ENCODE measurements at places on chromosomes 7 and 10.

DNA sequence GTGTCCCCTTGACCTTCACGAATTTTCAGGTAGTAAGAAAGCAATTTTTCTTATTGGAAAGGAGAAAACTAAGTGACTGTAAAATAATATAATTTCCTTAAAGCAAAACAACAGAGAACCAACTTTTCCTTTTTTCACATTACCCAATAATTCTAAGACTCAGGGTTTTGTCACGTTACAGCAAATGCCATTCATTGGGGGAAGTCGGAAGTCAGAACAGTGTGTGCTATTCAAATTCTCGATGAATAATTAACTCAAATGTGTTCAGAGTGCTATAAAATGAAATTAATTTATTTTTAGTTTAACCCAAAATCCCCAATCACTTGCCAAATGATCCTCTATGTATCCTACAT lies 40.0 kb downstream of the DIP2C start:
- DNase-seq, result no peak

GRCh38 chr7:74656441-74656836 lies 1.1 kb upstream of the GTF2I start:
- peak; percentile 22 for DNase-seq

DNA sequence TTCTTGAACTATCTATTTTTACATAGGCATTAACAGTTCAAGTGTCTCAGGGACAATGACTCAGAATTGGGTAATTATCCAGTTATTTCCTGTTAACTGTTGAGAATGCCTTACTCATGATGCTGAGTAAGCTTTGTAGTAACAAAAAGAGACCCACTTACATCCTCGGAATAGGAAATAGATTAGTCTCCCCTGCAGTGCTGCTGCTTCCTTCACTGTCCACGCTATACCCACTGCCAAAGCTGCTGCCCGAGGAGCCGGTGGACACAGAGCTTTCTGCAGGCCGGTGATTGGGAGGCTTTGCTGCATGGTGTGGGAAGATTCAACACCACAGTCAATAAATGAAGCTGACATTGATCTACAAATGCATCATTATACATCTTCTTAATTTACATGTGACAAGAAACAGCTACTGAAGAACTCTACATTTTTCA lies 357.1 kb downstream of the PCLO start:
- DNase-seq, result peak; percentile 91

DNA sequence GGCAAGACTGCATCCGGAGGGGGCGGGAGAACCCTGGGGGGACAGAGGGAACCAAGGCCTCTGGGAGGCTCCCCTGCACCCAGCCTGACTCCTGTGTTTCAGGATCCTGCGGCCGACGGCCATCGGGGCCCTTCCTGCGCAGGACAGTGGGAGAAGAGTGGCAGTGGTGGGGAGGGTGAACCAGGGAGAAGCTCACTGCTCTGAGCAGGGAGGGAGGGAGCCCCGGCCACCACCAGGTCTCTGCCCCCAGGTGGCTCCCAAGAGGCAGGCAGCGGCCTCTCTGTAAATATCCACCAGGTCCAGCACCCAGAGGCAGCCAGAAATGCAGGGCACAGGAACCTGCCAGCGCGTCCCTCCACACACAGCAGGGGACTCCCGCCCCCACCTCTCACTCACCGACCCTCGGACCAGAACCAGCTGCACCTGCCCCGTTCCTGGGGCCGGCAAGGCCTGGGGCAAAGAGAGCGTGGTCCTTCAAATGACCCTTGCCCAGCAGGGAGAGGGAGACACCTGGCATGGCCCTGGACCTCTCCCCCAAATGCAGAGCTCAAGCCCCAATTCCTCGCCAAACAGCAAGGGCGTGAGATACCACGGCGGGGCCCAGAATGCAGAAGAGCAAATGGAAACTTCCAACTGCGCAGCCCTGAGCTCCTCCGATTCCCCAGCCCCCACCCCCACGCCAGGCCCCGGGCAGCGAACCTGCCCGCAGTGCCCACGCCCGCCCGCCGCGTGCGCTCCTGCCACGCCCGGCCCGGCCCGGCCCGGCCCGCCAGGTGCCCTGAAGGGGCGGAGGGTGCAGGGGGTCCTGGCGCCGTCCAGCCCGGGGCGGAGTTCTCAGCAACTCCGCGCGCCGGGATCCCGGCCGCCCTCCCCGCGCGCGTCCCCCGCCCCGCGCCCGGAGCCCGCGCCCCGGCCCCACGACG lies 805 bp downstream of the RASGEF1A start:
- no peak for DNase-seq

GRCh38 chr7:152902054-152902453 lies 142.5 kb downstream of the ACTR3B start:
- DNase-seq, result no peak

DNA sequence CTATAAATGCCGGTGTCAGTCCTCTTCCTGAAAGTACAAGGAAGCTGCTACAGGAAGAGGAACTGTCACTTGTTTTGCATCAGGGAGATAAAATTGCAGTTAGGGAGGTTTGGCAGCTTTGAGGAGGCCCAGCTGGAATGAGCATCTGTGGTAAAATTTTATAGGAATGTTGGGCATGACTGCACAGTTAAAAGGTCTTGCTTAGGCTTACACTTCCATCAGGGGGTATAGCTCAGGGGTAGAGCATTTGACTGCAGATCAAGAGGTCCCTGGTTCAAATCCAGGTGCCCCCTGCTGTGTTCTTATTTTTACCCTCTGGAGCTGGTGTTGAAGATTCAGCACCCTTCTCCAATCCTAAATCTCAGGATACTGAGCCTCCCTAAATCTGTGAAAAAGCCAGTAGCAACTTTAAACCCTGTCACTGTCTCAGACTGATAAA lies 65.9 kb downstream of the ZNF467 start:
- peak; percentile 39 for DNase-seq

DNA sequence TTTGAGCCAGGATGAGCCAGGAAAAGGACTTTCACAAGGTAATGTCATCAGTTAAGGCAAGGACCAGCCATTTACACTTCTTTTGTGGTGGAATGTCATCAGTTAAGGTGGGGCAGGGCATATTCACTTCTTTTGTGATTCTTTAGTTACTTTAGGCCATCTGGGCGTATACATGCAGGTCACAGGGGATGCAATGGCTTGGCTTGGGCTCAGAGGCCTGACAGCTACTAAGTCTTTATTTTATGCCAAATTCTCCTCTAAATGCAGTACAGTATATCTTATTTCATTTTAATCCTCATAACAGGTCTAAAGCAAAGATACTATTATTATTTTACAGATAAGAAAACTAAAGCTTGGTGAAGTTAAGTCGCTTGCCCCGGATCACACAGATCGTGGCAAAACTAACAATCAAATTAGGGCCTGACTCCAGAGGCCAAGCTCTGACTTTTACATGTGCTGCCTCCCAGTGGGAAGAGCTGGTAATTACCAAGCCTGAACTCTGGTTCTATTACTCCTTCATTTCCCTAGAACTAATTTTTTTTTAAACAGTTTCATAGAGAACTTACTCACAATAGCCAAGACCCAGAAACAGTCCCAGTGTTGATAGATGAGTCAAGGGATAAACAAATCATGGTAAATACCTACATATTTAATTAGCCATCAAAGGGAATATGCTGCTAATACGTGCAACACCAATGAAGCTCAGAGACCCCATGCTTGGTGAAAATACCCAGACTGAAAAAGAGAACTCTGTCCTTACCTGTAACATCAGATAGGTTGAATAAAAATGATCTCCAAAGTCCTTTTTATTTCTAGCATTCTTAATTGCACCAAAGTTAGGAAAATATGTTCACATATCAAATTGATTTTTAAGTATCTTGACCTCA lies 35.4 kb downstream of the C7orf25 start:
- DNase-seq, result peak; percentile 64

GRCh38 chr7:18020138-18020715 lies 7.4 kb downstream of the PRPS1L1 start:
- DNase-seq, result no peak

DNA sequence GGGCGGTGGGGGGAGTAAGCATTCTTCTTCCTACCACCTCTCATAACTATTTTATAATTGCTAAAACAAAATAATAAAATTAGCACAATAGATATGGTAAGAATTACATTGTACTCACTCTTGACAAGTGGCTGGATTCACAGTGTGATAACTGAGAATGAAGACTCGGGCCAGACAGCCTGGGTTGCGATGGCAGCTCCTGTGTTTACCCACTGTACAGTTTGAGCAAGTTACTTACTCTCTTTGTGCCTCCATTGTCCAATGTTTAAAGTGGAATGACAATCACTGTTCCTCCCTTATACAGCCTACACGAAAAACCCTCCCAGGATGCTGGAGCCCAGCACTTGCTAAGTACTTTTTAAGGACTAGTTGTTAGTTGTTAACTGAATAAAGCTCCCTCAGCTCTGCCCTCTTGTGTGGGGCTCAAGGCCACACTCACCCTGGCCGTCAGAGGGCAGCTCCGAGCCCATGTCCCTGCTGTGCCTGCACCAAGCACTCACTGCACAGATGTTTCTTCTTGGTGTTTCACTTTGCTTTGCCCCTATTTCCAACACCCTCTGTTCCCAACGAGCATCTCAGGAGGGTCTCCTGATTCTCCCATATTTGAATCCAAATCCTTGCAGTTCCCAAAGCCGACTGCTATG lies 56.4 kb upstream of the NPS start:
- DNase-seq, result no peak

DNA sequence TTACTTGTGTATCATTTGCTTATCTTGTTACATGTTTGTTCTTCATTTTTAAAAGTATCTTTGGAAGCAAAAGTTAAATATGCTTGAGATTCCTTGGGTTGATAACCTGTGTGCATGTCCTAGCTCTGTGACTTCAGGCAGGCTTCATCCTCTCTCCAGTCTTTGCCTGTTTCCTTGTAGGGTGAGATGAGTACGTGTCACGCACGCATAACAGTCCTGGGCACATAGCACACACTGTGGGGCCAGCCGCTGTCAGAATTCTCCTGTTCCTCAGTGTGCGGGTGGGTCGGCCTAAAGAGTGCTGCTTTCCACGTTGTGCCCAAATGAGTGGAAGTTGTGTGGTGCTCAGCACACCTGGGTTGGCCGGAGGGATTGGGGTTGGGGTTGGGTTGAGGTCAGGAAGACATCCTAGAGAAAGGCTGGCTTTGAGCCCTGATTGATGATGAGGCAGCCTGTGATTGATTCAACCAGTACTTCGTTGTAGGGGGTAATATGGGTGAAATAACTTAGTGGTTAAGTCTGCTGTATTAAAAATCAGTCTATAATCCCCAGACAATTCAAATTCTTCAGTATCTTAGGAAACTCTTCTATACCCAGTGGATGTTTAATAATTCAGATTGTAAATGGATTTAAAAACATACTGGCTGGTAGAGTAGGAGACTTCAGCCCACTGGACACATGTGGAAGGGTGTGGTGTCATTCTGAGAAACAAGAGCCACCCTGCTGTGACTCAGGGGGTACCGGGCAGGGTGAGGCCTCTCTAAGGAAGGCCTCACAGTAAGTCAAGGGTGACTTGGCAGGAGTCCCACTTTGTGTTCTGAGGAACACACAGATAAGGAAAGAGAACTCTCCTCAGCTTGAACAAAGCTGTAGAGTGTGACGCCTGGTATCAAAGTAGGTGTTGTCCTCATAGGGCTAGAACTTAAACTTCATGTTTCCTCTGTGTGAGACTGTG lies 54.8 kb downstream of the DAGLB start:
- DNase-seq, result no peak

DNA sequence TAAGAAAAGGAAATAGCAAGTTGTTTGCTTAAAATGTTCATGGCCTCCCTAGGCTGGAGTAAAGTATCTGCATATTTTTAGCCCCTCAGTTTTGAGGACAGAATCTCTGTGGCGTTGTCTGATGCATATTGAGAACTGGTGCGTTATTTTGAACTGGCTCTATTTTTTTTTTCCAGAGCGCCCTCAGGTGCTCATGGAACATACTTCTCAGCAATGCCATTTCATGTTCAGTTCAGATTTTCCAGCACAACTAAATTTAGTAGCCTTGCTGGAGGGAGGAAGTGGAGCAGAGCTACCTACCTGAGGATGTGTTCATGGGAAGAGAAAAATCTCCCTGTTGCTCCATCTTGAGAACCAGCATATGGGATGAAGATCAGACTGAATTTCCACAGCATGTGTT lies 870.5 kb downstream of the LRMDA start:
- no peak for DNase-seq

GRCh38 chr7:75861636-75862035 lies 17.2 kb upstream of the RHBDD2 start:
- no peak for DNase-seq

DNA sequence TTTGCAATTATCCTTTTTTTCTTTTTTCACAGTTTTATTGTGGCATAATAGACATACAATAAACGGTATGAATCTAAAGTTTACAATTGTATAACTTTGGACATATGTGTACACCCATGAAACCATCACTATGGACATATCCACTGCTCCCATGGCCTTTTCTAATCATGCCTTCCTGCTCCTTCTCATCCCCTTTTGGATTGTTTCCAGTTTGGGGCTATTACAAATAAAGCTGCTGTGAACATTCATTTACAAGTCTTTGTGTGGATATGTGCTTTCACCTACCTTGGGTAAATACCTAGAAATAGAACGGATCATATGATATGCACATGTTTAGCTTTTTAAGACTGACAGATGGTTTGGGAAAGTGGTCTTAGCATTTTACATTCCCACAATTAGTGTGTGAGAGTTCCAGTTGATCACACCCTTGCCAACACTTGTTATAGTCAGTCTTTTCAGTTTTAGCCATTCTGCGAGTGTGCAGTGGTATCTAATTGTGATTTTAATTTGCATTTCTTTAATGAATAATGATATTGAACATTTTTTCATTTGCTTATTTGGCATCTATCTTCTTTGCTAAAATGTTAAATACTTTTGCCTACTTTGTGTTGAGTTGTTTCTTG lies 120.9 kb upstream of the KAT6B start:
- DNase-seq, result no peak
